ENCODE measurements at places on chromosomes 7 and 10.

DNA sequence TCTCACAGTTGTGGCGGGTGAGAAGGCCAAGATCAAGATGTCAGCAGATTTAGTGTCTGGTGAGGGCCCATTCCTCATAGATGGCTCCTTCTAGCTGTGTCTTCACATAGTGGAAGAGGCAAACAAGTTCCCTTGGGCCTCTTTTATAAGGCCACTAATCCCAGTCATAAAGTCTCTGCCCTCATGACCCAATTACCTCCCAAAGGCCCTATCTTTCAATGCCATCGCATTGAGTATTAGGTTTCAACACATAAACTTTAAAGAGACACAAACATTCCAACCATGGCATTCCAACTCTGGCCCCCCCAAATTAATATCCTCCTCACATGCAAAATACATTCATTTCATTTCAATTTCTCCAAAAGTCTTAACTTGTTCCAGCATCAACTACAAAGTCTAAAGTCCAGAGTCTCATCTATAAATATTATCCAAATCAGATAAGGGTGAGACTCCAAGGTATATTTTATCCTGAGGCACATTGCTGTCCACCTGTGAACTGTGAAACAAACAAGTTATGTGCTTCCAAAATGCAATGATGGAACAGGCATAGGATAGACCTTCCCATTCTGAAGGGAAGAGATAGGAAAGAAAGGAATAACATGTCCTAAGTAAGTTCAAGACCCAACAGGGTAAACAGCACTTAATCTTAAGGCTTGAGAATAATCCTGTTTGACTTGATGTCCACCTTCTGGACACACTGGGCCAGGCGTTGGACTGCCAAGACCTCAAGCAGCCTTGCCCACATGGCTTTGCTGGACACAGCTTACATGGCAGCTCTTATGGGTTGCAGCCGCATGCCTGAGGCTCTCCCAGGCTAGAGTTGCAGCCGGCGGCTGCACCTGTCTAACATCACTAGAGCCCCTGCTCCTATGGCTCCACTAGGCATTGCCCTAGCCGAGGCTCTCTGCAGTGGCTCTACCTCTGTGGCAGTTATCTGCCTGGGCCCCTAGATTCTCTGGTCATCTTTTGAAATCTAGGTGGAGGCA is 312.8 kb downstream of the TNS3 start:
- no peak for DNase-seq

- no peak for DNase-seq
These were observed 106.5 kb downstream of the MAPK8 start for GRCh38 chr10:48412933-48413332.

DNA sequence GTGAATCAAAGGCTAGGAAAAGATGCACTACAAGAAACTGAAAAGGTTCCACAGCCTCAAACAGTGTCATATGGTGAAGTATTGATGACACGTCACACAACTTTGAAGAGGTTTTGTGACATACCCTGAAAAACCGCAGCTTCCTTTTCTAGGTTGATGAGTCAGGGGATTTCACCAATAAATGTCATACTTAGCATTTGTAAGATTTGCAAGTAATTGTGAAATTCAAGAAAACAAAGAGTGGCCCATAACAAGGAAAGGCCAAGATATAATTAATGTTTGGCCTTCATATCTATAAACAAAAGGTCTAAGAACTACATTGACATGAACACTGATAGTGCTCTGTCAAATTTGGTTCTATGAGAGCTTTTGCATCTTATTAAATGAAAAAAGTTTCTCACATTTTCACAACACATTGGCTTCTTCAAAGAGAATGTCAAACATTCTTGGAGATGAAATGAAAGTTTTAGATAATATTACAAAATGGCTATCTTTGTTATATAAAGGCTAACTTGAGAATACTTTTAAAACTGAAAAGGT is 62.0 kb upstream of the NAMPT start:
- DNase-seq, result no peak

- no peak for DNase-seq
These were observed 299.6 kb upstream of the NFE2L3 start for GRCh38 chr7:25852211-25852938.

GRCh38 chr10:12252882-12253546 is 57.0 kb downstream of the CDC123 start:
- DNase-seq, result no peak

DNA sequence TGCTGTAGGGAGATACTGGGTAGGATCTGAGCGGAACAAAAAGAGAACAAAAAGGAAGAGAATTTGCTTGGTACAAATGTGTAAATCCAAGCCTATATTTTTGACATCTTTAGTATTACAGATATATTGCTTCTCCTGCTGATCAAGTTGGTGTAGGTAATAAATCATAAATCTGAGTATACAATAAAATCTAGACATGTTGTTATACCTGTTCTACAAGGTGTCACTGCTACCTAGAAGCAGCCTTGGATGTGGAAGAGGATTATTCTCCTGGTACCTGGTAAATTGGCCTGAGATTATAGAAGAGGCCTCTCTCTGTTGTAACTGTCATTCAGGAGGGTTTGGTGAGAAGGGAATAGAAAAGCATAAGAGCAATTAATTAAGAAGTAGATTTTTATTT is 89.9 kb upstream of the LSM8 start:
- DNase-seq, result no peak

Measured in stimulated activated CD8-positive, alpha-beta memory T cell treated with anti-CD3 and anti-CD28 coated beads, Interleukin-4, amount 100 ng/mL, for 24 hours (primary cell).